Central memory CD8-positive, alpha-beta T cell (primary cell): ENCODE measurements at places on chromosomes 2 and 18.
A peak's percentile ranks its signal among the peaks of the same experiment; 100 is the strongest.

DNA sequence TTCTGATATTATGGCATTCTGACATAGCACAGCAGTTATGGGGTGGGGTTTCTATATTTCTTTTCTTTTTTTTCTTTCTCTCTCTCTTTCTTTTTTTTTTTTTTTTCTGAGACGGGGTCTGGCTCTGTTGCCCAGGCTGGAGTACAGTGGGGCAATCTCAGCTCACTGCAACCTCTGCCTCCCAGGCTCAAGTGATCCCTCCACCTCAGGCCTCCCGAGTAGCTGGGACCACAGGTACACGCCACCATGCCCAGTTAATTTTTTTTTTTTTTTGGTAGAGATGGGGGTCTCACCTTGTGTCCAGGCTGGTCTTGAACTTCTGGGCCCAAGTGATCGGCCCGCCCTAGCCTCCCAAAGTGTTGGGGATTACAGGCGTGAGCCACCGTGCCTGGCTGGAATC is 7.5 kb upstream of the FAM98A start:
- DNase-seq: no peak

- DNase-seq: no peak
Observed at GRCh38 chr2:9752441-9753275, 90.6 kb upstream of the TAF1B start.

GRCh38 chr2:128057334-128057733 is 29.5 kb upstream of the SAP130 start:
- no peak for DNase-seq

GRCh38 chr2:70995426-70995729 is 705 bp upstream of the TEX261 start:
- peak; percentile 30 for DNase-seq

GRCh38 chr2:220077488-220077887 is 450.1 kb downstream of the SLC4A3 start:
- no peak for DNase-seq

GRCh38 chr2:220506466-220506865 is 879.0 kb downstream of the SLC4A3 start:
- DNase-seq: no peak

DNA sequence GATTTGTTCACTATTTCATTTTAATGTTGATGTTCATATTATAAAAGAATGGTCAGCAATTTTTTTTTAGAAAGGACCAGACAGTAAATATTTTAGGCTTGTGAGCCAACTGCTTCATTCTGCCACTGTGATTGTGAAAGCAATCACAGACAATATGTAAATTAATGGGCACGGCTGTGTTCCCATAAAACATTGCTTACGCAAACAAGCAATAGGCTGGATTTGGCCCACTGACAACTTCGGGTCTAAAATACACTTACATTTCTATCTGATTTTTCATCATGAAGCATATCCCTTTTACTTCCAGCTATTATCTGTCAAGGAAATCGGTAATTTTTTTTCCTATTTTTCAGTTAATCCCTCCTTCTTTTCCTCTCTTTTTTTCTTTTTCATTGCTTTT is 182.2 kb upstream of the CDH2 start:
- DNase-seq: no peak

GRCh38 chr2:56812432-56812831 is 628.6 kb downstream of the CCDC85A start:
- DNase-seq: no peak

DNA sequence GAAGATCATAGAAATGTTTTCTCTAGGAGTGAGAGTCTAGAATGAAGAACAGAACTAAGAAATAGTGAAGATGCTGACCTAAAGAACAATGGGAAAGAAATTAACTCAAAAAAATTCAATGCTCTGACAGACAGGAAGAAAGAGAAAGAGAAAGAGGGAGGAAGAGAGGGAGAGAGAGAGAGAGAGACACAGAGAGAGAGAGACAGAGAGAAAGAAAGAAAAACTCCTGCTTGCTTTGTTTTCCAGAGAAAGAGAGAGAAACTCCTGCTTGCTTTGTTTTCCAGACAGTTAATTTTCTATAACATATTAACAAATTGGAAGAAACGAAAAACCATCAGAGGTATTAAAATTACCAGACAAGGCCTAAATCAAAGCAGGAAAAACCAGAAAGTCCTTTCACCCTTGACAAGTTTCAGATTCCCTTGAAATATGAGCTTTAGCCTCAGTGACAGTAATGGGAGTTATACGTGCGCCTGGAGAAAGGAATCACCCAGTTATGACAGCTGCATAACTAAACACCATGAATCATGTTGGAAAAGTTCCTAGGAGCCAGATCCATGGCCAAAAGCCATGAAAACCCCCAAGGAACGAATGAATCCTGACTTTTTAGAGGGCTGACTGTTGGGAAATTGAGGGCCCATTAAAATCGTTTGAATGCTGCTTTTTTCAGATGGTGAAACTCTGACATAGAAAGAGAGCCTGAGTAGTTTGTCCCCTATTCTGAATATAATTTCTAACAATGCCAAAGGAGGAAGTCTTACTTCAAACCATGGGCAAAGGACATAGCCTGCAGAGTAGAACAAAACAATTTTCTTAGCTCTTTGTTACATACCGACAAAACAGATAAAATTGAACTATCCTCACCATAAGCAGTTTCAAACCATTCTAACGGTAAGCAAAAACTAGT is 228.6 kb upstream of the CHST9 start:
- DNase-seq: no peak

- DNase-seq: no peak
Observed at GRCh38 chr2:128308284-128308731, 10.4 kb downstream of the HS6ST1 start.

DNA sequence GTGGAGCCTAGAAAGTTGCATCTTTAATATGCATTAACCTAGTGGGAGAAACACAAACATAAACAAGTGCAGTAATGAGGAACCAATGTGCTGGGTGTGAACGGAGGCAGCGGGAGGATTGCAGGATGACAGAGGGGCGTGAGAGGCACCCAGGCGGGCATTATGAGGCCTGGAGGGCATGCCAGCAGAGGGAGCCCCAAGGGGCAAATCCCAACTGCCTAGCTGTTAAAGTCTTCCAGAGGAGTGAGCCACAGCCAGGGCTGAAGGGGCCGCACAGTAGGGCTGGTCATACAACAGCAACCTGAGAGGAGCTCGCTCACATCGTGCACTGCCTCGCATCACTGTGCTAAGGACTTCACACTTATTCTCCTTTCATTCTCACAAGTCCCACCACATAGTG is 13.3 kb upstream of the PRELID3A start:
- DNase-seq: no peak

DNA sequence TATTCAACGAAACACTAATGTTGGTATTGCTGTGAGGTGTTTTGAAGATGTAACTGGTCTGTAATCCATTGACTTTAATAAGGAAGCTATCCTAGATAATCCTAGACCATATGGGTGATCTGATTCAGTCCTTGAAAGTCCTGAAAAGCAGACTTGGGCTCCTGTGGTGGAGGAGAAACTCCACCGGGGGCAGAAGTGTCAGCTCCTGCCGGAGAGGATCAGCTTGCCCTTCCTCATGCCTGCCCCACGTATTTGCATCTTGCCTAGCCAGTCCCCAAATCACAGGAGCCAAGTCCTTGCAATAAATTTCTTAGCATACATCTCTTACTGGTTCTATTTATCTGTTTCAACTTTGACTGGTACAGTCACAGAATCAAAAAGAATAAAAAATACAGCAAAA is 144.2 kb upstream of the DLGAP1 start:
- DNase-seq: no peak

DNA sequence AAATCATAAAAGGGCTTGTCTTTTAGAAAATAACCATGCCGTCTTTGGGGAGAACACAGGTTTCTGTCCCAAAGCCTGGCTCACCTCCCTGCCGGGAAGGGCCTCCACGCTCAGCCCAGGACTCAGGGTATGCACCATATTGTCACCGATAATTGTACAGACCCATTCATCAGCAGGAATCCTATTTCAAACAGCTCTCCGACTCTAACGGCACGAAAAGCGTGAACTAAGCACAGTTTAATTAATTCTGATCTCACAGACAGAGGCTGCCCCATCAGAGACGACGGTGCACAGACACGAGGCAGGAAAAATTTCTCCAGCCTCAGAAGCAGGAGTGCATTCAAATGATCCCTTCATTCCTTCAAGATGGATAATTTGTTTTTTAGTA is 276.2 kb downstream of the MYCN start:
- no peak for DNase-seq

DNA sequence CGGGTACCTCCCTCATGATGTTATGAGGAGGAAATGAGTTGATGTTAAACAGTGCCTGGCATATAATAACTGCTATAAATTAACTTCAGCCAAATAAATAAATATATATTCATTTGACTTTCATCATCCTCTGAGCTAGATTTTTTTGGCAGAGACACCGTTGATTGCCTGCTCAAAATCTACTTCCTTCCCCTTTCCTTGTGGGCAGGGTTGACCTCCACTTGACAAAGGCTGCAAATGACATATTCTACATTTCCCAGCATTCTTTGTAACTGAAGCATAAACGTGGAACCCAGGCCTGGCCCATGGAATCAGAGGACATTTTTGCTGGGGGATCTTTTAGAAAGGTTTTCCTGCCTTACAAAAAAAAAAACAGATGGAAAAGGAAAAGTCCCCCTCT is 177.8 kb downstream of the TXNL1 start:
- DNase-seq: no peak

- DNase-seq: no peak
Observed at GRCh38 chr2:88692187-88692586, 714 bp downstream of the RPIA start.

GRCh38 chr2:134120733-134121630 is 132.9 kb upstream of the MGAT5 start:
- peak; percentile 36 for DNase-seq

DNA sequence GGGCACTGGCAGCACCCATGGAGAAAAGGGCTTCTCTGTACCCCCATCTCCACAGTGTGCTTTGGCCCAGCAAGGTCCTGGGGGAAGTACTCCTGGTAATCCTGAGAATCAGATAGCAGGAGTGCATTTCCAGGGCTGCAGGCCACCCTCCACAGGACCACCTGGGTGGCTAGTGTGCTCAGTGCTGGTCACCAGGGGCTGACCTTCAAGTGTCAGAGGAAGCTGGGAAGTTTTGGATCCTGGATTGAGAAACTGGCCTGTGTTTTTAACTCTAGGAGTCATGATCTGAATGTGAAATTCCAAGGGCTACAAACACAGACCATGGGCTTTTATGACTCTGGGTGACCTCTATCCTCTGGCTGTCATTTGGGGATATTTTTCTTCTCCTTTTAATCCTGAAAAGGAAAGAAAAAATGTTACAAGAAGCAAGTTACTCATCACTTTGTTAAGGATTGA is 9.3 kb downstream of the RHOB start:
- no peak for DNase-seq
